SK-N-SH (cell line): ENCODE measurements at places on chromosomes 2 and 18.
A peak's percentile ranks its signal among the peaks of the same experiment; 100 is the strongest.

DNA sequence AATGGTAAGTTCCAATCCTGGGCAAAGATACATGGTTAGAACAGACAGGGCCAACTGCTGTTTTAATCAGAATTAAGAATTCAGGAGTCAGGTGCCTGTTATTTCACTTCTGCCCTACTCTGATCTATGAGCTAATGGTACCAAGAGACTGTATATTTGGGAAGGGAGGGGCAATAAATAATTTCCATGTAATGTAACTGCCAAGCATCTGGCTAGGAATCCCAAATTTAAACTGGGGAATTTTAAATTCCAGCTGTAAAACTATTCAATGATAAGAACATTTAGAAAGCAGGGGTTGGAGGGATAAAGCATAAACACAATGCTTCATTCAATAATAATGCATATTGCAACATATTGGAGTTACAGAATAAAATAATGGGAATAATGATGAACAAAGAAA, 49.7 kb downstream of the SCN7A start:
- no peak for DNase-seq

DNA sequence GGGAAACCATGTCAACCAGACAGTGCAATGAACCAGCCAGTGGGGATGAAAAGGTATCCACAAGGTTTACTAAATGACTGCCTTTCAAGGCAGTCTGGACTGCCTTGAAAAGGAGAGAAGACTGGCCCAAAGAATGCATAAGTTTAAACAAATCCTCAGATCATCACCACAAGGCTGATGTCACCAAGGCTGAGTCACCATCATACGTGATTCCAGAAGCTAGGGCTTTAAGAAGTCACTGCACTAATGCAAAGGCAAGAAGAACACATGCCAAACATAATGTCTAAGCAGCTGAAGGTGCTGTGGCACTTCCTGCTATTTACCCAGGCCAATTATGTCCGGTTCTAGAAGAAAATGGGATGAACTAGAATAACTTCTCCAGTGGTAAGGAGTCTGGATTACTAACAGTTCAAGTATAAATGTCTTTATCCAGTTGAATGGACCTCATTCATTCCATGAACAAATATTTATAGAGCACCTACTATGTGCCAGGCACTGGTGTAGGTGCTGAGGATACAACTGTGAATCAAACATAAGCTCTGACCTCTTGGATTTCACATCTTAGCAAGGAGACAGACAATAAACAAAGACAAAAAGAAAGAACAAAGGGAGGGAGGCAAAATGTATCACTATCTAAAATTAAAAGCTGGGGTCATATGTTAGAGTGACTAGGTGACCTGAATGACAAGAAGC, 37.6 kb upstream of the ONECUT2 start:
- DNase-seq, result no peak

- no peak for DNase-seq
Observed at GRCh38 chr2:58228299-58228698, 12.8 kb downstream of the FANCL start.

- no peak for DNase-seq
Observed at GRCh38 chr18:40841467-40841866, 1113.6 kb upstream of the PIK3C3 start.

GRCh38 chr2:48566592-48567310, 36.8 kb downstream of the STON1 start:
- no peak for DNase-seq

GRCh38 chr2:124983595-124983994, 958.5 kb downstream of the CNTNAP5 start:
- no peak for DNase-seq

- DNase-seq, result no peak
Observed at GRCh38 chr18:74152857-74153256, 4.5 kb downstream of the TIMM21 start.

DNA sequence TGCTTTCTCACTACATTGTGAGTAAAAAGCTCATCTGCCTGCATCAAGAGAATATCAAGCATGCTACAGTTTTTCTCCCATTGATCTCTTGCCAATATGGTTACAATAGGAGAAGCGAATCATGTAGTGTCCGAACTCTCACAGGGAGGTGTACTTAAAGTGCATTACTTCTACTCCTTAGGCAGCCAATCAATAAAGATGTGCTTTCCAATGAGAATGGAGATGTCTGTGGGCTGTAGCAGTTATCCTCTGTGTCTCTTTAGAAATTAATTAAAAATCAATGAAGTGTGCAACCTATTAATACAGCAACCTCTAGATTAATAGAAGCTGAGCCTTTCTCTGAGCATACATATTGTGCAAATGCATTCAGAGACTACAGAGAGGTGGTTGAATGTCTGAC, 883.7 kb downstream of the CPS1 start:
- DNase-seq, result no peak

- no peak for DNase-seq
Observed at GRCh38 chr2:195756218-195756942, 99.4 kb downstream of the SLC39A10 start.

DNA sequence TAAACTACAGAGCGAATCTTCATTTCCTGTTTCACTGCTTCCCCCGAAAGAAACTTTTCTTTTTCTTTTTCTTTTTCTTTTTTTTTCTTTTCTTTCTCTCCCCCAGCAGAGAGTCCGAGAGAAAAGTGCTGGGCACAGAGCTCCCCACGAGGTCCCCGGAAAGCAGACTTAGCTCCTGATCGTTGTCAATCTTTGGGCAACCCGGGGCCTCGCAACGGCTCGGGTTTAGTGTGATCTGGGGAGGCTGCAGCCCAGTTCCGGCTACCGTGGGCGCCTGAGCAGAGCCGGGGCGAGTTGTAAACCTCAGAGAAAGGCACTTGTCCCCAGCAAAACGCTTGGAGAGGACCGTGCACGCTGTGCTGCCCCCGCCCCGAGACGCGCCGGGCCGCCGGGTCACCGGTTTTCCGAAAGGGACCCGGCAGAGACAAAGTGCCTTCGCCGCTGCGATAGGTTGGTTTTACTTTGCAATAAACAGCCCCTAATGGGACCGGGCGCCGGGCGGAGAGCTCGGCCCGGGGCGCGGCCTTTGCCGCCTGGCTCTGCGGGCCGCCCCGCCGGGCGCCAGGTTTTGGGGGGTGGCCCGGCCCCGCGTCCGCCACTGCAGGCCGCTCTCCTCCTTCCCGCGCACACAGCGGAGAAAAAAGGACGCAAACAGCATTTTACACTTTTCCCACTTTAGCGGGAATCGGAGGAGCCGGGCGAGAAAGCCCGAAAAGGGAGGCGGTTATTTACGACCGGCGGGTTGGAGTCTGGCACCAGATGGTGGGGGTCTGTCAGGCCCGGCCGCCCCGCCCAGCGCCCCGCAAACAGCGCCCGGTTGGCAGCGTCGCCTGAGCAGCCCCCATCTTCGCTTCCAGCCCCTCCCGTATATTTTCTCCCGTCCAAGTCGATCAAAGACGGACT, 136.0 kb downstream of the INSIG2 start:
- peak; percentile 50 for DNase-seq

GRCh38 chr18:48979944-48980890, 29.5 kb upstream of the SMAD7 start:
- DNase-seq, result no peak

- no peak for DNase-seq
Observed at GRCh38 chr2:1748741-1749488, 4.6 kb upstream of the PXDN start.

GRCh38 chr18:6428851-6429395, 14.2 kb upstream of the L3MBTL4 start:
- no peak for DNase-seq

DNA sequence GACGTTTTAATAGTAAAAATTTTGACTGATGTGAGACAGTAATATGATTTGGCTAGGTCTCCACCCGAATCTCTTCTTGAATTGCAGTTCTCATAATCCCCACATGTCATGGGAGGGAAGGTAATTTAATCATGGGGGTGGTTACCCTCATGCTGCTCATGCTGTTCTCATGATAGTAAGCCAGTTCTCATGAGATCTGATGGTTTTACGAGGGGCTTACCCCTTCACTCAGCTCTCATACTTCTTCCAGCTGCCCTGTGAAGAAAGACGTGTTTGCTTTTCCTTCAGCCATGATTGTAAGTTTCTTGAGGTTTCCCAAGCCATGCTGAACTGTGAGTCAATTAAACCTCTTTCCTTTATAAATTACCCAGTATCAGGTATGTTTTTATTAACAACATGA, 327.0 kb upstream of the CDH7 start:
- DNase-seq, result no peak

DNA sequence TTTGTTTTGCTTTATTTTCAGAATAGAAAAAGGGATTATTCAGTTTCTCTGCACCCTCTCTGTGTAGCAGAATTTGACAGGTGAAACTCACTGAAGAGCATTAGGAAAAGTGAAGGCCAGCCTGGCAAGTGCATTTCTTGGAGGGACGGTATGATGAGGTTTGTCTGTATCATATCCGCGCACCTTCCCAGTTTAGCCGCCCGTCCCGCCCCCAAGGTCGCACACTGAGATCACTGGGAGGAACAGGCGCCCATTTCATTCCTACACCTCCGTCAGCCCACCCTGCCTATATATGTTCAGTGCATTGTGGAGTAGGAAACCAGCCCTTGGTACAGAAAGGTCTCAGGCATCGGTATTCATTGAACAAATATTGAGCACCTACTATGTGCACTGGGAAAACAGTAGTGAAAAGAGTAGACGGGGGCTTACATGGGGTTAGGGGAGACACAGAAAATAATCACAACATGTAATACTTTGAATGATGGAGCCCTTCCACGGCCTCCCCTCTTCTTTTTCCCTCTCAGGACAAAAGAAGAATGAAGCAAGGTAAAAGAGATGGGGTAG, 678 bp upstream of the FECH start:
- DNase-seq, result no peak

DNA sequence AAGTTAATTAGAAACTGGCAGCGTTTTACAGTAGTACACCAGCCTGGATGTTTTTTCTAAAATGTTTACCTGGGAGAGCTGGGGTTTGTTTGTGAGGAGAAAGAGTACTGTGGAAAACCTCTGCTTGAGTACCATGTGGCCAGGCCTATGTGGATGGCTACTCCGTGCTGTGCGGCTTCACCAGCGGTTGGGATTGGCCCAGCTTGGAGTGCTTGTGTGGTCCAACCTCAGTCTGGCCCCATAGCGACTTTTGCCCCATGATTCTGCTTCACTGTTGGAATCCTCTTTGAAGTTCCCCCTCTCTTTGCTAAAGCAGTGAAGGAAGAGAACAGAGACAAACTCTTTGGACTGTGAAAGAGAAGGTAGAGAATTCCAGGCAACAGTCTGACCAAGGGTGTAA, 15.9 kb downstream of the CD8A start:
- no peak for DNase-seq

- DNase-seq, result no peak
Observed at GRCh38 chr2:46306330-46306751, 9.1 kb downstream of the EPAS1 start.

- no peak for DNase-seq
Observed at GRCh38 chr2:30147196-30147714, 448 bp downstream of the YPEL5 start.

DNA sequence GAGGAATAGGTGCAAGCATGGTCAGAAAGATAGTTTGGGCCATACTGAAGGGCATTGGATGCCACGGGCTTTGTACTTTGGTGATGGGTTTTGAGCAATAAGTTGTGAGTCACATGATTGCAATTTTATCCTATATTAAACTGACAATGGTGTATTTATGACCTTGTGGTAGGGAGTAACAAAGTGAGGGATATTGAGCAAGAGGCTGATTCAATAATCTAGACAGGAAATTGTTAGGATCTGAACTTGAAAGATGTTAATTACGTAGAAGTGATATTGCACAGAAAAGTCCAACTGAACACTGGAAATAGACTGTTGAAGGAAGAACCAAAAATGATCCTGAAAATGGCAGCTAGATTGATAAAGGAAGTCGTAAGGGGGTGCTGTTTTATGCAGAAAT, 46.6 kb upstream of the TCF4 start:
- DNase-seq, result no peak

GRCh38 chr2:205267323-205267722, 415.0 kb upstream of the NRP2 start:
- no peak for DNase-seq

DNA sequence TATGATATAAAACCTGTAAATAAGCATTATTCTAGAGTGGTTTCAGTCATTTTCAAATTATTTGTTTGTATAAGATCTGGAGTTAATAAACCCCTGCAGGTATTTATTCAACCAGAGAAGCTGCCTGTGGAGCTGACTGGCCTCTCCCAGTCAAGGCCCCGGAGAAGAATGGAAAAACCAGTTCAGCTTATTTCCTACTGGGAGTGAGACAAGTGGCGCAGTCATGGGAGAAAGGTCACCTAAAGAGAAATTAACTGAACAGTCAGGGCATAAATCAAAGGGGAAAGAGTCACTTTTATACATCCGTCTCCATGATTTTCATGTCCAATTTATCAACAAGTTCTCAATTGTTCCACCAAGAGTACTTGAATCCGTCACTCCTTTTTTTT, 240.9 kb downstream of the RNF152 start:
- DNase-seq, result no peak

- no peak for DNase-seq
Observed at GRCh38 chr18:42271647-42272414, 316.8 kb downstream of the PIK3C3 start.

- no peak for DNase-seq
Observed at GRCh38 chr2:63982335-63982734, 36.9 kb downstream of the VPS54 start.

DNA sequence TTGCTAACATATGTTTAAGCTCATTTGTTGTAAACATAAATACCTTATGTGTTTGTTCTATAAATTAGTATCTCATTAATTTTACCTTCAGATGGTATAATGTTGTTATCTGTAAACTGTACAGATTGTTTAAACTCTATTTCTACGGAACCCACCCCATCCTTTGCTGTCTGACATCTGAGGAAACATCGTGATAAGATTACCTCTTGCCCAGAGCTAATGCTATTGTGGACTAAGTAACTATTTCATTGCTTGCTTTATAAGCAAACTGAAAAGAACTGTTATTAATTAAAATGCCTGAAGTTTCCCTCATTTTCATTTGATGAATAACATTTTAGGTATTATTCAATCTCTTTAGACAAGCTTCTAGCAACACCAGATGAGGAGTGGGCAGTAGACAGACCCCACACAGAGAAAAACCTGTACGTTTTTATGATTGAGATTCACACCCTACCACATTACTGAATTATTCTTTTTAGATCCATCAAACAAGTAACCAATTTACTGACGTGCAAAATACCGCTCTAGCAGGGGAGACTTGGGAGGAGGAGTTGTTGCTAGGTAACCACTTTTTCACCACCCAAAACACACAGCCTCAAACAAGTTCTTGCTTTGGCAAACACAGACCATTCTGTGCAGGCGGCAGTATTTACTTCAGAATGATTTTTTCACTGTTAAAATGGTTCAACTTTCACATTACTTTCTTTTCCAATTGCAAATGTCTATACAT, 1.9 kb upstream of the SYT4 start:
- DNase-seq, result peak; percentile 73

GRCh38 chr18:46155641-46156051, 51.5 kb downstream of the HAUS1 start:
- DNase-seq, result no peak

GRCh38 chr2:190197143-190197720, 122.4 kb downstream of the HIBCH start:
- no peak for DNase-seq

GRCh38 chr2:111900859-111901258, 2.5 kb downstream of the MERTK start:
- DNase-seq, result peak; percentile 42
